K562 (cell line): ENCODE measurements at places on chromosomes 2 and 18. TPM values are rescaled to one million over a fixed set of nuclear protein-coding genes. Genes with fewer than 3 reads are reported as not detected.

DNA sequence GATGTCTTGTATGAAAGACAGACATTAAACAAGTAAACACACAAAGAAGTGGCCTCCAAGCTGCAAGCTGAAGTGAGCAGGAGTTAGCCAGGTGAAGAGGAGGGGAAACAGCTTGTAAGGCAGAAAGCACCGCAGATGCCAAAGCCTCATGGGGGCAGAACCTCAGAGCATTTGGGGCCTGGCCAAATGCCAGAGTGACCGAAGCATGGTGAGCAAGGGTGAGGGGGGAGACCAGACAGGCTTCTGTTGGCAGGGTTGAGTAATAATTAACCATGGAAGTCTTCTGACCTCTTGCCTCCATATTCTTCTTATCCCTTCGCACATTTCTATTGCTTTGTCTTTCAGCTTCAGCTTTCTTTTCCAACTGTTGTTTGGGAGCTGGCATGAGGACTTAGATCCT lies 5.6 kb downstream of the QPCT start:
- H3K27ac ChIP-seq, result no peak overlapping the region
- H3K4me3 ChIP-seq, result no peak overlapping the region
- no peak for DNase-seq
- no peaks in the 10 kb centered on the region for H3K36me3 ChIP-seq
- peaks cover 17% of the 10 kb centered on the region for H3K27me3 ChIP-seq

DNA sequence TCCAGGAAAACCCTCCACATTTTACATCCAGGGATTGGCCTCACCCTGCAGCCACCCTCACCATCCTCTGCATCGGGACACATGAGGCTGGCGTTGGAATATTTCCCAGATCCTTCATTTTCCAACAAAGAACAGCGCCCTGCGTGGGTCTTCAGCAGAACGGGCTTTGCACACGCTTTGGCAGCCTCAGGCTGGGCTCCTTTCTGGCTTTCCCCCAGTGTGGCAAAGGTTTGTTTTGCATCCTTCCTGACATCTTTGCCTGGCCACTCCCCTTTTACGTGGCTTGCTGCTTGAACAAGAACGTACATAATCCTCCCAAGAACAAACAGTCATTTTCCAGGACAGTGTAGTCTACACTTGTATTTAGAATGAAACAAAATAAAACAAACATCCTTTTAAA lies 25.6 kb upstream of the GREB1 start:
- H3K27ac ChIP-seq, result no peak overlapping the region
- H3K4me1 ChIP-seq, result no peaks in the 10 kb centered on the region; the same call in 2 of the 3 replicates
- H3K4me3 ChIP-seq, result no peak overlapping the region
- DNase-seq, result no peak

EFEMP1 gene
- total RNA-seq, result 0.82 and 0.83 TPM in 2 replicates

GRCh38 chr2:226609366-226609765 lies 190.3 kb downstream of the IRS1 start:
- H3K27me3 ChIP-seq, result no peaks in the 10 kb centered on the region
- no peak overlapping the region for H3K4me3 ChIP-seq
- no peak overlapping the region for H3K27ac ChIP-seq

GRCh38 chr2:54122939-54123338 lies 7.5 kb downstream of the ACYP2 start:
- H3K36me3 ChIP-seq, result no peaks in the 10 kb centered on the region
- peaks cover 8% of the 10 kb centered on the region for H3K4me1 ChIP-seq
- H3K4me3 ChIP-seq, result no peak overlapping the region
- H3K27ac ChIP-seq, result no peak overlapping the region
- no peaks in the 10 kb centered on the region for H3K27me3 ChIP-seq

GRCh38 chr2:74079522-74080341 lies 68.0 kb downstream of the BOLA3 start:
- H3K4me1 ChIP-seq, result peaks cover 37% of the 10 kb centered on the region
- no peak overlapping the region for H3K27ac ChIP-seq

VAMP5 gene
- total RNA-seq, result 0.85 and 1.1 TPM in 2 replicates
